ENCODE measurements at places on chromosomes 12 and 14.

- DNase-seq: no peak
Observed at GRCh38 chr12:10829994-10830393, 3.8 kb upstream of the TAS2R10 start.

GRCh38 chr14:72618424-72618823 lies 275.5 kb downstream of the DPF3 start:
- no peak for DNase-seq

DNA sequence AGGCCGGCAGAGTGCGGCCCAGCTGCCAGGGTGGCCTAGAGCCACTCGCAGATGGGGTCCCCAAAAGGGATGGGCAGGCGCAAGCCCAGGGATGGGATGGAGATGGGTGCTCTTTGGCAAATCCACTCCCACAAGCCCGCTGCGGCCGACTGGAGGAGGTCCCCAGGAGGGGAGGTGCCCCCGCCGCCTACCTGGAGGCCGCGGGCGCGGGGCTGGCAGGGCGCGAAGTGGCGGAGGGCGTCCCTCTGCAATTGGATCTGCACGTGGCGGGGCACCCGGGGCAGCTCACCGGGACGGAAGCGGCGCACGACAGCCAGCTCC lies 730 bp downstream of the PPP1R3E start:
- DNase-seq: no peak

GRCh38 chr14:20697273-20698017 lies 8.9 kb downstream of the ANG start:
- DNase-seq: peak; percentile 68

GRCh38 chr12:109246221-109246620 lies 62.9 kb downstream of the FOXN4 start:
- no peak for DNase-seq

All from stimulated activated CD8-positive, alpha-beta memory T cell treated with anti-CD3 and anti-CD28 coated beads, Interleukin-4, amount 100 ng/mL, for 48 hours (primary cell).